ENCODE measurements at places on chromosomes 3 and 15.

DNA sequence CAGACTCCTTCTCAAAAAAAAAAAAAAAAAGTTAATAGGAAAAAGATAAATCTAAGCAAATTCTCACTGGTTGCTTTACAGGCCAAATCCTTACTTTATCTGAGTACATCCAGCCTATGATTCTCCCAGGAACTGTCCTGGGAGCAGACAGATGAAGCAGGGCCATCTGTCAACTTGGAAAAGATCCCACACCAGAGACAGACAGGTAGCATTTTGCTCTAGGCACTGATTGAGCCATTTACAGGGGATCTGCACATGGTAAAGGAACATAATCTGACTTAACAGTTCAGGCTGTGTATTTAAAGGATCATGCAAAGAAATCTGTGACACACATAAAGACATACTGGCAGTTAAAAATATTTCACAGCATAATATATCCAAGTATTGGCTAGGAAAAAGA, 1006.5 kb downstream of the TBL1XR1 start:
- no peak for DNase-seq

DNA sequence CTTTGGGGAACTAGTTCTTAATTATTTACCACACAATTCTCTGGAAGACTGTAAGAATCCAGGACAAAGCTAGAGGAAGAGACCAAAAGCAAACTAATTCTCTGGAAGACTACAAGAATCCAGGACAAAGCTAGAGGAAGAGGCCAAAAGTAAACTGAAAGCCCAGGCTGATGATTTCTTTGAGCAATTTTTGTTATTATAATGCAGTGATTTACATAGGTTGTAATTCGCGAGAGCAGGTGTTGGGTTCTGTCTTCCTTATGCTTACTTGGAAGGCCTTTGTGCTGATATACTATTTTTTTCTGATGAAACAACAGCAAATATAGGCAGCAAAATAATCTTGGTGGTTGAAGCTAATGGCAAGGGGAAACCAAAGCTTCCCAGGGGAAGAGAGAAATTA, 5.2 kb downstream of the SPTSSB start:
- no peak for DNase-seq

DNA sequence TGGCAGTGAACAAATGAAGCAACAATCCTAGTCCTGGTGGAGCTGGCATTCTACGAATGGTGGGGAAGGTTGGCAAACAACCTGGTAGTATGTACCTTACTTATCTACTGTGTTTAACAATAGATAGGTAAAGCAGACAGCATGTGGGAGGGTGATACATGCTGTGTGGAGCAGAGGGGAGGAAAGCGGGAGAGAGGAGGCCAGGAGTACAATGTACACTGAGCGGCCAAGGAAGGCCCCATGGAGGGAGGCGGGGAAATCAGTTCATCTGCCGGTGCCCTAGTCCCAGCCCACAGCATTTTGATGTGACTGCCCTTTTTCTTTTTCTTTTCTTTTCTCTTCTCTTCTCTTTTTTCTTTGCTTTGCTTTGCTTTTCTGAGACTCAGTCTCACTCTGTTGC, 5.3 kb upstream of the RHCG start:
- no peak for DNase-seq

DNA sequence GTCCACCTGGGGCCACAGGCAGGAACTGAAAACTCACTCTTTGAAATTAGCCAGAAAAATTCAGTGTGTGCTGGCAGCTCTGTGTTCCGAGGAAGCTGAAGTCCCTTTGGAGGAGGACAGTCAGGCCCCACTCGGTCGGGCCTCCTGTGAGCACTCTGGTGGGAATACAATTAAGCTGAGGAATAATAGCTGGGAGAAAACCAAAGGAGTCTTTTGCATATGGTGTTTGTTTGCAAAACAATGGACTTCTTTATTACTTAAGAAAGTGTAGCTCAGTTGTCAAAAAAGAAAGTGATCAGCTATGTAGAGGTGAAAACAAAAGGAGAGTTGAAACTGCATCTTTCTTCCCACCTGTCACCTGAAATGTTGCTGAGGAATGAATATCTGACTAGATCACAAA, 202.5 kb downstream of the MEIS2 start:
- DNase-seq, result no peak

GRCh38 chr3:57681691-57682090, 11.2 kb downstream of the DENND6A start:
- no peak for DNase-seq

DNA sequence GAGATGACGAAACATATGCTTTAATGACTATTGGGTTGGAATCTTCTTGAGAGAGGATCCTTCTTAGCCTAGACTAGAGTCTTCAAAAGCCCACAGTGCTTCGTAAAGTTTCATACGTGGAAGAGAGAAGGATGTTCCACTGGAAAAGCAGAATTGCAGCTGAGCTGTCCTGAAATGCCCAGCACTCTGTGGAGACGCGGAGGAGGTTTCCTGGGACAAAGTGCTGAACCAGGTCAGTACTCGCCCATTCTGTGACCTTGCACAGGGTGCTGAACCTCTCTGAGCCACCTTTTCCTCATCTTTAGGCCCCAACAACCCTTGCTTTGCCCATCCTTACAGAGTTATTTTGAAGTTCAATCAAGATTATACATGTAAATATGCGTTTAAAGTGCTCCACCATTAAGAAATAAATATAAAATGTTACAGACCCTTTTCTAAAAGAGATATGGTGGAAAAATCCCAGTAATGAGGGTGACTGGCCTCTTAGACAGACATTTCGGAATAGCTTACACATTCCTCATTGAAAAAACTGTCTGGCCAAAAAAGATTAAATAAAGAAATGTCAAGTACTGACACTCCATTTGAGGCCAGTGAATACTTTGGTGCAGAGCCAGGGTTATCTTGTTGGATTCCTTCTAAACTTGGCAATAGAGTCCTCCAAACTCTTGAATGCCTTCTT, 4.2 kb upstream of the MAGEF1 start:
- no peak for DNase-seq

GRCh38 chr3:127077068-127077467, 94.2 kb downstream of the PLXNA1 start:
- no peak for DNase-seq

DNA sequence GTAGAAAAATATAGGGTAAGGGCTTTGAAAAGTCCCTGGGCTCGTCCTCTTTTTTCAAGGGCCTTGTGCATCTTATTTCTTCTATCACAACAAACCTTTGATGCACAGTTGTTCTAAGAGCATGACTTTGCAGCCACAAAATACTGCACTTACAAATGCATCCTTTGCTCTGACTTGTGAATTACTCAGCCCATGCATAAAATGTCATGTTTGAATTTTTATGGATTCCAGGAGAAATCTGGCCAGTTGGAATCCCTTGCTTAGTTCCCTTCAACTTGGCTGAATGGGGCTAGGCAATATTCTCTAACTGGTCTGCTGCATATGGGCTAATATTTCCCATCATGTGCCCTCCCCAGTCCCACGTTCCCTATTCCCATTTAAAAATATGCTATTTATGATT, 523.9 kb upstream of the RGMA start:
- no peak for DNase-seq

DNA sequence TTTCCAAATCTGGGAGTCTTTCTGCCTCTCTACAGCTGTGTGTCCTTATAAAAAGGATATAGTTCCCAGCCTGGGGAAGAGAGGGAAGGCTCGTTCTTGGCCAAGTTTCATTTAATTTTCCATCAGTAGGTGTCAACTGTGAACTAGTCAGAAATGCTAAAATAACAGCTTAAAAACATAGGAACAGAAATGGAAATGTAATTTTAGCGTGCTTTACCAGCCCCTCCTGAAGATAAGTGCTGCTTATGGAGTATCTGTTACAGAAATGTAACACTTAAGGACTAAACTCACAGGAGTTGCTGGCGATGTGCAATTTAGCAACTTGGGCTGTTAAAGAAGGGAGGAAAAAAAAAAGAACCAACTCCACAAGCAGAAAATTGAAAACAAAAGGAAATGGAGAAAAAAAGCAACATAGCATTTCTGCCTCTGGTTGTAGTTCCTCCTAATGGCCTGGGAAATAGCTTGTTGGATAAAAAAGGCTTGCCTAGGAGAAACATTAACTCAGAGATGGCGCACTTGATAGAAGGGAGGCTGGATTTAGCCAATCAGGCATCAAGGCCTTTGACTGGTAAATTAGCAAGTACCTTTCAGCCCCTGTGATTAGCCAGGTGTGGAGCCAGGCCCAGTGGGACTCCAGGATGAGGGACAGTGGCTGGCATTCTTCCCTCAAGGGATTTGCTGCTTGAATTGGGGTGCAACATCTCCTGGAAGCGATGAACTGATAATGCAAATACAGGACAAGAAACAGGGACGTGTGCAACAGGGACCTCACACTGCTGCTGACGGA, 84.3 kb downstream of the RPLP1 start:
- no peak for DNase-seq

- no peak for DNase-seq
Observed at GRCh38 chr15:99106417-99107220, 1.7 kb downstream of the SYNM start.

- no peak for DNase-seq
Observed at GRCh38 chr3:61522626-61523025, 38.7 kb upstream of the PTPRG start.

GRCh38 chr3:172853921-172854666, 103.6 kb downstream of the ECT2 start:
- no peak for DNase-seq

Data from GM12891 (cell line).